Stimulated activated CD4-positive, alpha-beta T cell treated with anti-CD3 and anti-CD28 coated beads, Interleukin-2, amount 100 ng/mL, for 48 hours (primary cell): ENCODE measurements at places on chromosomes 16 and 17.

- DNase-seq: no peak
Measured at GRCh38 chr16:54287131-54288029, 793 bp upstream of the IRX3 start.

DNA sequence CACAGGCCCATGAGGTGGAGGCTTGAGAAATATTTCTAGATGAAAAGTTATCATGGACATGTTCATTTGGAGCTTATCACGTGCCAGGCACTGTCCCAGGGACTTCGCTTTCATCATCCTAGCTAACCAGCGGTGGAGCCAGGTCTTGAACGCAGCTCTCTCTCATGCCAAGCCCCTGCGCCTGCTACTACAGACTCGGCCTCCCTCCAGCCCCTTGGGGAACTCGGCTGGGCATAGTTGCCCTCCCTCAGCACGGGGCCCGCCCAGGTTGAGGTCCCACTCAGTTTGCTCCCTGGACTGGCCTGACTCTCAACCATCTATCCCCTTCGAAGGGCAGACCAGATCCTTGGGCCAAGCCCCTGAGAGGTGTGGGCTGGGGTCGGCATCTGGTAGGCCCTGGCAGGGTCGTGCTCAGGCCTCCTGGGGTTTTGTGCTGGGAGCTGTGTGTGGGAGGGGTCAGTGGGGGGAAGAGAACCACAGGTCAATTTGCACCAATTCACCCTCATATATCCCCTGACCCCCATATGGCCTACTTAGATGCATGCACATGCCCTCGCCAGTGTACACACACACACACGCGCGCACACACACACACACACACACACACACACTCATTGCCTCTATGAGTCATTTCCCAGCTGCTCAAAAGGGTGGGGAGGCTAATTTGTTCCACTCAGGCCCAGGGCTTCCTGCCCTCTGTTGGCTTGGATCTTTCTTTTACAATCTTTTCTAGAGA is 12.1 kb upstream of the SCN4A start:
- peak; percentile 50 for DNase-seq

- DNase-seq: no peak
Measured at GRCh38 chr17:75428543-75429469, 23.3 kb upstream of the GRB2 start.

DNA sequence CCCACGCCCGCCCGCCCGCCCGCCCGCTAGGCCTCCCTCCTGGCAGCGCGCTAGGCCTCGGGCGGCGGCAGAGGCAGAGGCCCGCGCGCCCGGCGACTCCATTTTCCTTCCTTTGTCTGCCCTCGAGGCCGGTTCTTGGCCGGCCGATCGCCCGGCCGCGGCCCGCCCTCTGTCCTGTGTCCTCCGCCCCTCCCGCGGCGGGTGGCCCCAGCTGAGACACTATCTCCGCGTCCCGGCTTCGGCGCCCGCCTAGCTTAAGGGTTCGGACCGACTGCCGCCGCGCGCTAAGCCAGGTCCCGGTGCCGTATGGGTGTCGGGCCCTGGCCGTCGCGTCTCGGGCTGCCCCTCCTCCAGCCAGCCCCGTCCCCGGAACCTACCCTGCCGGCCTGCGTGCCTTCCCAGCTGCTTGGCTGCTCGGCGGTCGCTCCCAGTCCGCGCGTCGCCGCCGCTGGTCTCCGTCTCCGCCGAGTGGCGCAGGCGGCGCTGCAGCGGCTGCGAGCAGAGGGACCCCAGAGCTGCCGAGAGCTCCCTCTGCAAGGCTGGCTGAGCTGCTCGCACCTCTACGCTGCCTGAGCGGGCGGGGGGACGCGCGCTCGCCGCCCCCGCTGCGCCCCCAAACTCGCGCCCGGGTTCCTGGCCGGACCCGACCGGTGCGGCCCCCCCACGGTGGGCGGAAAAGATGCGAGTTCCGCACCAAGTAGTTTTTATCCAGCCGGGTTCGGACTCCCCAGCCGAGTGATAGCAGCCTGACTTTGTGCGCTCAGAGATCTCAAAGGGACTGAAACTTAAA is 787 bp downstream of the CTCF start:
- DNase-seq: peak; percentile 32

DNA sequence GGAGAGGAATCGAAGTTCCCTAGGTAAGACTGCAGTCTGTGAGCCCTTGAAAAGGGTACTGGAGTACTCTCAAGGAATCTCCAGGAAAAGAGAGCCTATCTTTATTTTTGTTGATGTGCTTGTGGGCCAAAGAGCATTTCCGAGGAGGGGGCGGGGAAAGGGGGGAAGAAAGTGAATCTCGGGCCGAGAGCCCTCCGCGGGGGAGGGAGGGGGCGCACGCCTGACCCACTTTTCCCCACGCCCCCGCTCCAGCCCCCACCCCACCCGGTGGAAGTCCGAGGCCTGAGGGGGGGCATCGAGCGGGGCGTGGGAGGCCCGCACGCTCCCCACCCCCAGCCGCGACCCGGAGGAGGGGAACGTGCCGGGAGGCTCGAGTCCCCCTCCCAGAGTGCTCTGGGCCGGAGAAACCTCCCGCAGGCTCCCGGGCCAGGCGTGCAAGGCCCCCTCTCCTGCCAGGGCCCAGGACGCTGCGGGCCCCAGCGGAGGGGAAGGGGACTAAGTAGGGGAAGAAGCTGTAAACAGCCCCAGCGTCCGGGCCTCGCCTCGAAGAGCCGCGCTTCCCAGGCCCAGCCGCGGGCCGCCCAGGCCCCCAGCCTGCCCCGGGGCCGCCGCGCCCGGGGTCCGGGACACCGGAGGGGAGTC is 444 bp downstream of the HELZ start:
- DNase-seq: no peak

GRCh38 chr17:16991349-16992009 is 19.6 kb upstream of the TNFRSF13B start:
- DNase-seq: peak; percentile 85

DNA sequence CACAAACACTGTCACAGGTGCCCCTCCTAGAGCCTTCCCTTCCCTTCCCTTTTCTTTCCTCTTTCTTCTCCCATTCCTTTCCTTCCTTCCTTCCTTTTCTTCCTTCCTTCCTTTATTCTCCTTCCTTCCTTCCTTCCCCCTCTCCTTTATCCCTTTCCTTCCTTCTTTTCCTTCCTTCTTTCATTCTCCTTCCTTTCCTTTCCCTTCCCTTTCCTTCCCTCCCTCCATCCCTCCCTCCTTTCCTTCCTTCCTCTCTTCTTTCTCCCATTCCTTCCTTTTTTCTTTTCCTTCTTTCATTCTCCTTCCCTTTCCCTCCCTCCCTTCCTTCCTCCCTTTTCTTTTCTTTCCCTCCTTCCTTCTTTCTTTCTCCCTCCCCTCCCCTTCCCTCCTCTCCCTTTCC is 170.0 kb downstream of the ENGASE start:
- no peak for DNase-seq

DNA sequence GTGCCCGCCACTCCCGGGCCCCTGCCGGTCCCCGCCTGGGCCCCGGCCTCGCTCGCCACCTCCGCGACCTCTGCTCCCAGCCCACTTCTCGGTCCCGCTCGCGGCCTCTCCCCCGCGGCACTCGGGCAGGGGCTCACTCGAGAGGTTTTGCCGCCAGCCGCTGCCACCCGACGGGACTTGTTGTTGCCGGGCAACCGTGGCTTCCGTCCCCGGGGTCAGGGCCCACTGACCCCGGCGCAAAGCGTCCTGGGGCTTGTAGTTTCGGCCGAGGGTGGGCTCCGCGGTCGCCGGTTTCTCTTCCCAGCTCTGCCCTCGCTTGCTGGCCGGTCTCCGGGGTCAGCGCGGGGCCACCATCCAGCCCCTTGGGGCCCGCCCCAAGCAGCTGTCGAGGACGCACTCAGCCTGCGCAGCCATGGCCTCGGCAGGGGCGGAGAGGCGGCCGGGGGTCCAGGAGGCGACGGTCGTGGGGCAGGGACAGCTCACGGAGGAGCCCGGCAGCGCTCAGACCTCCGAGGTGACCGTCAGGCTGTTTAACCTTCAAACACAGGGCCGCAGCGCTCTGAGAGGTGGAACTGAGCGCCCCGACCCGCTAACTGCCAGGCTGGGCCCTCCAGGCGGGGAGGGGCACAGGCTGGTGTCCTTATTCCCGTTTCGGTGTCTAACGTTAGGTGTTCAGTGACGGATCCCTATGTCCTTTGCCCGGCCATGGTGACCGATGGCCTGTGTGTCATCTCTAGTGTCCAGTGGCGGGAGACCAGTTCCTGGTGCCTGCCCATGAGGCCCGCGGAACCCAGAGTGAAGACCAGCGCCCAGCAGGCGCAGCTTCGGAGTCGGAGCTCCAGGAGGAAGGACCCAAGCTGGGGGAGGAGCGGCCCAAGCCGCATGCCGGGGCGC is at the start of the genes C16orf86 and ENKD1:
Gene C16orf86 (plus strand): TSS at position 256 of the 894 bp plus-strand sequence. CDS start 157 bp downstream, at position 413.
Gene ENKD1 (minus strand): TSS at position 192 of the 894 bp plus-strand sequence. CDS start 308 bp downstream, outside the sequence.
- peak; percentile 74 for DNase-seq

DNA sequence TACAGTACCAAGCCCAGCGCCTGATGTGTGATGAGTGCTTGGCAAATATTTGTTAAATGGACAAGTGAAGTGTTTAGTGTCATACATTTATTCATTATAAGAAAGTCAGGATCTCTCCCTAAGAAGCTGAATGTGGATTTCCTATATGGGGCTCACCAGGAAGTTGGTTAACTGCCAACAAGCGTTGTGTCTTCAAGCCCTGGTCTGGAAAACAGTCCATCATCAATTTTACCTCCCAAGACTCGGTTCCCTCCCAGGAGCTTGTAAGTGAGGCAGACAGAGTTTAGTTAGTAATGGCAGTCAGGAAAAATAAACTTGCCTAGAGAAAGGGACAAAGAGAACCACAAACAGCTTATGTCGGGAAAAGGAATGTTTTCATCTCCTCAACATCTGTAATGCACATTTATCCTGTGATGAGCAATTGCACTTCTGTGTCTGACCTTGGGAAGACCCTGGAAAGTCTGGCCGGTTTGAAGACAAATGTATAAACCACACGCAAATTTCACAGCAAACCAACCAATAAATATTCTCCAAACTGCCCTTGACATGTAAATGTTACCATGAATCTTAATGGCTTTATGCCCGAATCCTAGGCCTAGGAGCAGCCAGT is 28.3 kb downstream of the C16orf95 start:
- DNase-seq: no peak

DNA sequence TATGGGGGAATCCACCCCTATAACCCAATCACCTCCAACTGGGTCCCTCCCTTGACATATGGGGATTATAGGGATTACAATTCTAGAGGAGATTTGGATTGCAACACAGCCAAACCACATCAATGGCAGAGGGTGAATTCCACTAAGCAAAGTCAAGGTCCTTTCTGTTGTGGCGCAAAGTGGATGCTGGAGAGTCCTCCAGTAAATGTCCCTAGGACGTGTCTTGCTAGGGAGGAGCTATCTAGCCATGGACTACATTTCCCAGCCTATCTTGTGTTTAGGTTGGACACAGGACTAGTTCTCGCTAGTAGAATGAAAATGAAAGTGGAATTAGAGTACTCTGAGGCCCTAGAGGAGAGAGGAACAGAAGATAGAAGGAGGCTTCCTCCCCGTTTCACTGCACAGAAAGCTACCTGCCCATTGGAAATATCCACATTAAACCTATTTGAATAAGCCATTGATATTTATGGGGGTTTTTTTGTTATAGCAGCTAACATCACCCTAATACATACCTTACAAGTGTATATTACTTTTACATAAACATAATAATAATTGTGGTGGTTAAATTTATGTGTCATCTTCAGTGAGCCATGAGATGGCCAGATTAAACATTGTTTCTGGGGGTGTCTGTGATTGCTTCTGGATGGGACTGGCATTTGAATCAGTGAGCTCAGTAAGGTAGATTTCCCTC is 56.7 kb upstream of the ERCC4 start:
- DNase-seq: no peak
